ENCODE measurements at places on chromosomes 12 and 14.

DNA sequence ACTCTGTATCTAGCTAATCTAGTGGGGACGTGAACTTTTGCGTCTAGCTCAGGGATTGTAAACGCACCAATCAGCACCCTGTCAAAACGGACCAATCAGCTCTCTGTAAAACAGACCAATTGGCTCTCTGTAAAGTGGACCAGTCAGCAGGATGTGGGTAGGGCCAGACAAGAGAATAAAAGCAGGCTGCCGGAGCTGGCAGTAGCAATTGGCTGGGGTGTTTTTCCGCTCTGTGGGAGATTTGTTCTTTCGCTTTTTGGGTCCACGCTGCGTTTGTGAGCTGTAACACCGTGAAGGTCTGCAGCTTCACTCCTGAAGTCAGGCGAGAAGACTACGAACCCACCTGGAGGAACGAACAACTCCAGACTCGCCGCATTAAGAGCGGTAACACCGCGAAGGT lies 76.5 kb downstream of the SPRING1 start:
- DNase-seq = no peak

- DNase-seq = no peak
Measured at GRCh38 chr12:65327207-65328076, 49.0 kb downstream of the MSRB3 start.

GRCh38 chr12:71749666-71750065 lies 5.0 kb upstream of the RAB21 start:
- no peak for DNase-seq

GRCh38 chr12:52720365-52720886 lies 17.1 kb upstream of the KRT77 start:
- DNase-seq = no peak

- DNase-seq = no peak
Measured at GRCh38 chr12:6574576-6575295, 6.6 kb upstream of the NOP2 start.

DNA sequence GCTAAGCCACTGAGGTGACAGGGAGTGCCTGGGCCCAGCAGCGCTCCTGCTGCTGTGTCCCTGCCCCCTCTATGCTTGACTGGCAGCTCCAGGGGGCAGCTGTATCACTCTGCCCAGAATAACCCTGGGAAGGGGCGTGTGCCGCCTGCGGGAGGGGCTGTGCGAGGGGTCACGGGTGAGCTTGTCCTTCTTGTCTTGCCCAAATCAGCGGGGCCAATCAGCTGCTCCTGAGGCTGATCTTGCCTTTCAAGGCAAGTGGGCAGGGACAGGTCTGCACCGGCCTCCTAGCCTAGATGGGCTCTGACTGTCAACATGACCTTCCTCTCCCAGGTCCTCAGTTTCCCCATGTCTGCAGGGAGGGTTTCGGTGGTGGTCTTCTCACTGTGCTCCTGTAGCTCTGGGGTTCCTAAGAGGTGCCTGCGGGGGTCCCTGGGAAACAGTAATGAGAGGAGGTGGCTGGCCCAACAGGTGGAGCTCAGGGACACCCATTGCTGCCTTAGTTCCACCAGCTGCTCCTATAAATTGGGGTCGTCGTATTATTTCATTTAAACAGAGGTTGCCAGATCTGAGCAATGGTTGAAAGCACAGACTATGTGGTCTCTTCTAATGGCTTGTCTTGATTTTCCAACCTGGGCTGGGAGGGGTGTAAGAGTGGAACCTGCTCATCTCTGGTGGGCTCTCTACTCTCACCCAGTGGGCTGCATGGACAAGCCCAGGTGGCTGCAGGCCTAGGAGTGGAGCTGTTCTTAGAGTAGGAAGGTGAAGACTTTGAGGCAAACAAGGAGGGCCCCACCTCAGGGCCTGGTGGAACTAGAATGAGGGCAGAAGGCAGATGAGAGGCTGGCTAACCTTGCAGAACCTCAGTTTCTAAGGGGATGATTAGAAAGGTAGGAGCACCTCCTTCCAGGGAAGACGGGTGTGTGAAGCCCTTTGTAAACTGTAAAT lies 11.7 kb downstream of the RTL1 start:
- DNase-seq = no peak

DNA sequence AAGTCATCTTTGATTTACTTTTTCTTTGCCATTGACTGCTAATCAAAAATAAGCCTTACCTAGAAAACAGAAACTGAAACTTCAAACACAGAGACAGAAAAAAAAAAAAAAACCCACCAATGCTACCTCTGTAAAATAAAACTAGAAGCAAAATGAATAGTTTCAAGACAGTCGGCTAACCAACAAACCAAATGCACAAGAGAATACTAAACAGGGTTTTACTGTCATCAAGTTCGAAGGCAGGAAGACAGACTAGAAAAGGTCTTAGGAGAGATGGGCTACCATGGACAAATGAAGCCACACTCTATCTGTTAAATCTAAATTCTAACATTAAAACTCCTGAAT lies 59.5 kb downstream of the SEL1L start:
- DNase-seq = no peak

- no peak for DNase-seq
Measured at GRCh38 chr14:67018720-67019119, 170.5 kb upstream of the GARIN2 start.

- DNase-seq = no peak
Measured at GRCh38 chr12:68959891-68960464, 27.0 kb upstream of the CPM start.

GRCh38 chr12:16563504-16563903 lies 42.5 kb downstream of the LMO3 start:
- DNase-seq = no peak

DNA sequence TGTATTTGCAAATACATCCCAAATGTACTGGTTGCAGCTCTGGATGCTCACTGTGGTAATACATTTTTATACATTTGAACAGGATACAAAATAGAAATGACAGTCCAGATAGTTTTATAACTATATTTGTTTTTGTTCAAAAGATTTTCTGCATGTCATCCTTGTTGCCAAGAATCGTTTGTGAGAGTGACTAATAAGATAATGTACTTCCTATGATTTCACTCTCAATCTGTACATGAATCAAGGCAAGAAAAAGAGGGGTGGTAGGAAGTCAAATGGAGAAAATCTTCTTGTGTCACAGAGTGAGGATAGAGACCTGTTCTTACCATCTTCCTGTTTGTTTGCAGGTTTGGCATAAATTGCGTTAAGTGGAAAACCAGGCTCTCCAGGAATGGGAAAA lies 13.9 kb downstream of the ARPC3 start:
- no peak for DNase-seq

GRCh38 chr14:95282354-95282985 lies 37.2 kb downstream of the CLMN start:
- no peak for DNase-seq

- DNase-seq = no peak
Measured at GRCh38 chr12:14190694-14191093, 174.8 kb upstream of the ATF7IP start.

- no peak for DNase-seq
Measured at GRCh38 chr14:49193332-49194065, 392.7 kb downstream of the RPS29 start.

DNA sequence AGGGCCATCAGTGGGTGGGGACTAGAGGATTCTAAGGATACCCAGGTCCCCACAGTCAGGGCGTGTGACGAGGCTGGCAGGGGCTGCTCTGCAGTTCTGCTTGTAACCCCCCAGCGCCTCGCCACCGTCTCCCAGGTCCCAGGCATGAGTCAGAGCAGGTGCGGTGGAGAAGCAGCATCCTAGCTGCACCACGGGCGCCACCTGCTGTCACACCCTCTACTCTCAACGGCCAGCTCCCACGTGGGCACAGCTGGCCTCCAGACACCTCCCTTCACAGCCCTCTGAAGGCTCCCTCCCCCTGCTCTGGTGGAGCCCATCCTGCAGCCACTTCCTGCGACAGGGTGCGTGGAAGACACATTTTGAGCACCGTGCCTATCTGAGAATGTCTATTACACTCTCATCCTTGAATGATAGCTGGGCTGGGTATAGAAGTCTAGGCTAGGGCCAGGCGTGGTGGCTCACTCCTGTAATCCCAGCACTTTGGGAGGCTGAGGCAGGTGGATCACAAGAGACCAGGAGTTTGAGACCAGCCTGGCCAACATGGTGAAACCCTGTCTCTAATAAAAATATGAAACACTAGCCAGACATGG lies 6.9 kb upstream of the NUDT14 start:
- no peak for DNase-seq

- DNase-seq = no peak
Measured at GRCh38 chr14:76495983-76496382, 120.0 kb downstream of the ESRRB start.

GRCh38 chr12:48285751-48286650 lies 64.7 kb downstream of the ZNF641 start:
- DNase-seq = no peak

- no peak for DNase-seq
Measured at GRCh38 chr12:30847259-30847658, 79.3 kb upstream of the TSPAN11 start.

DNA sequence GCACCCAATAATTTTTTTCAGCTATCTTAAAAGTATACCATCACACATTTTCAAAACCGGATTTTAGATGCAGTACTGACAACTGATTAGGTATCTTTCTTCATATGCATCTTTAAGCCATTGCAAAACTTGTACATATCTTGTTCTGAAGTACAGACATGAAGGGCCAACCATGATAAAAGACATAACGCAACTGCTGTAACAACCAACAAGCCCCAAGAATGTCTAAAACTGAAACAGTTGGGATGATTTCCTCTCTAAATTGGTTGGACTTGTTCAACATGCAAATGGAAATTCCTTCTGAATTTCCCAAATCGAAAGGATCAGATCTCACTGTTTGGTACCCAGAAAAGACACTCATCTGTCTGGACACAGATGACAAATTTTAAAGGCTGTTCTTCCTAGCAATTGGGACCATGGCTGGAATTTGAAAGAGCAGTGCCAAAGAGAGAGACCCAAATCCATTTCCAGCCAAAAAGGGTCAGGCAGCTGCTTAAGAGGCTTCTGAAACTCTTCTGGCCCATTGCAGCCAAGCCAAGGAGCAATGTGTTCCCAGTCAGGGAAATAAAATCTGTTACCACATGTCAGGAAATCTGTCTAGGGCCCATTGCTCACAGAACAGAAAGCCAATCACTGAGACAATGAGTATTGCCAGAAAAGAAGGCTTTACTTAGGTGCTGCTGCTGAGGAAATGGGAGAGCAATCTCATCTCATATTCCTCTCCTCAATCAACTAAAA lies 1122.4 kb upstream of the USP15 start:
- no peak for DNase-seq

GRCh38 chr14:75972801-75973421 lies 8.9 kb downstream of the TGFB3 start:
- no peak for DNase-seq

GRCh38 chr14:60646226-60646818 lies 3.0 kb downstream of the SIX1 start:
- DNase-seq = no peak

- DNase-seq = no peak
Measured at GRCh38 chr14:49294621-49295148, 291.5 kb downstream of the RPS29 start.

DNA sequence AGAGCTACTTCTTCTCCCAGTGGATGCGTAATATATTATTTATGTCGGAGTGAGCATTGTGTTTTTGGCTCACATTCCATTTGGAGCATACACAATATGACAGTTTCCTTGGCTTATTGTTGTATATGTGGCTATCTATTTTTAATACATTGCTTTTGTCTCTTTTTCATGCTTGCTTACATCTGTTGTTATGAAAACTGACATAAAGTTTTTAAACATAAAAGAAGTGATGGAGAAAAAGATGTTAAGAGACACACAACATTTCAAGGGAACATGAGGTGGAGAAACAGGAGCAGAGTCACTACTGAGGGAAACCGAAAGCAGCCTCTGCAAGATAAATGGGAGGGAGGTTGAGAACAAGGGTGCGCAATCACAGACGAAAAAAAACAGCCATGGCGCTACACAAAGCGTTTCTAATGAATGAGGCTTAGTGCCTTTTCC lies 228.4 kb upstream of the NPAS3 start:
- no peak for DNase-seq
